H1 (cell line): ENCODE measurements at places on chromosomes 5 and 9. TPM values are rescaled to one million over a fixed set of nuclear protein-coding genes. Genes with fewer than 3 reads are reported as not detected.

DNA sequence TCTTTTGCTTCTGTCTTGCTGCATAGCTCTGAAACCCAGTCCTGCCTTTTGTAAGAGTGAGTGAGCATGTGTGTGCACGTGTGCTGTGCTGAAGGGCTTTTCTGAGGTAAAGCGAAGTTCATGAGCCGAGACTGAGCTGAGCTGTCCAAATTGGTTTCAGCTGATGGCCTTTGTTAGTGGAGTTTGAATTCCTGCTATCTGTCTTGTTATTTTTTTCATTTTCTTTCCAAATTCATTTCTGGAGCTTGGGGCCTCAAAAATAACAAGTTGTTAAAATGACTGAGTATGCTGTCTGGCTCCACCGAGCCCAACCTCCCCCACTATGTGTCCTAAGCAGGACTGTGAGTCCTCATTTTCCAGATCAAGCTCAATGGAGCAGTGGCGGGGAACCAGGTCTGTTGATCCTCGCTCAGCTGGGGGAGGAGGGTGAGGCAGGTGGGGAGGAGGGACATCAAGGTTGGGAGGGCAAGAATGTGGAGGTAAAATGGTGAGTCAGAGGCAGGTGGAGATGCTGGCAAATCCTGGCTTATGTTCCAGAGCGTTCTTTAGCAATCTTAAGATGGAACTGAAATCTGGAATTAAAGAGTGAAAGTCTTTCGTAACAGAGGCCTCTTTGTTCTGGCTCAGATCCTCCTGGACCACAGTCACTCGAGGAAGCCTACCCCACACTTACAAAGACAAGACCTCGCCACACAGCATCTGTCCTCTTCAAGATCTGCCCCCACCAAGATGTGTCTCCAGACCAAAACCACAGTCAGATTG lies 63.9 kb downstream of the SREK1 start:
- DNase-seq: no peak

DNA sequence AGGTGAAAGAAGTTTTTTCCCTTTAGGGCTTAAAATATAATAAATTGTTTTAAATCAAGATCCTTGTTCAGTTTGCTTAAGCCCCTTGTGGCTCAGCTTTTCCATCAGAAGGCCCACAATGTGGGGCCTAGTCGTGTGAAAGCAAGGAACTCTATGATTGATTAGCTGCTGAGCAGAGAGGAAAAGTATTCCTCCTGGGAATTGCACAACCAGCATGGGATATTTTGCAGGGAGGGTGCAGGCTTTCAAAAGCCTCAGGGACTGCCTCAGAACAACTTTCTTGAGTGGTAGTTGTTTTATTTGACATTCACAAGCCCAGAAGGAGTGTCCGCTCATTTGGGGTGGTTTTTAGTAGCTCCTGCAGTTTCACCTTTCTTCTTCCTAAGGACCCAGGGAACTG lies 19.8 kb downstream of the TTC23L start:
- DNase-seq: no peak

DNA sequence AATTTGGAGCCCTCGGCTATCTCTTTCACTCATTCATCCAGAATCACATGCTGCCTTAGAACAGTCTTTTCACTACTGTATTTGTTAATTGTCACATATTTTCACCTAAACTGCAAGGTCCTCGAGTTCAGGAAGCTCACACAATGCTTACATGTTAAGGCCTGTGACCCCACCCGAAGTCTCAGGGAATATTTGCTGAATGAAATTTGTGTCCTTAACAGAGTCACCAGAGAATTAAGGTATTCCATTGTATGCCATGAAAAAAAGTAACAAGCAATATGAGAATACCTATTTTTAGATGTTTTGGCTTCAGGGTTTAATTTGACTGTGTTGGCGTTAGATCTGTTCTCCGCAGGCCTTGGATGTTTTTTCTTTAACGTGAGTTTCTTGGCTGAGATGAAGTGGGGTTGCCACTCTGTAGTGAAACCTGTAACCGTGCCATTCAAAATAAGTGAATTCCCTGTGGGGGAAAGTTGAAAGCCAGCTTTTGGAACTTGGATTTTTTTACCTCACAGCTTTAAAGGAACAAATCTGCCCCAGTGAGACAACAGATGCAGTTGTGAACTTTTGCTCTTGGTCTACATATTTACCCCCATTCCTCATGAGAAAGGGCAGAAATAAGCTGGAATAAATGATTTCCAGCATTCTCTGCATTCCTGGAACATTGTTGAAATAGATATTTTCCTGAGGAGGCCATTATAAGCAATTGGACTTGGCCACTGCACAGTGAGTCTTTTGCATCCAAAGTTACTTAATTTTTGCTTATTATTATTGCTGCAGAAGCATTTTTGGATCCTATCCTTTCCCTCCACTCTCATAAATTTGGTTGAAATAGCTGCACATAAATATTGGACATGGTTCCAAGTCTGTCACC lies 35.9 kb upstream of the FBP1 start:
- no peak for DNase-seq

- no peak for DNase-seq
These were observed 380.8 kb upstream of the CD180 start for GRCh38 chr5:67577424-67577823.

DNA sequence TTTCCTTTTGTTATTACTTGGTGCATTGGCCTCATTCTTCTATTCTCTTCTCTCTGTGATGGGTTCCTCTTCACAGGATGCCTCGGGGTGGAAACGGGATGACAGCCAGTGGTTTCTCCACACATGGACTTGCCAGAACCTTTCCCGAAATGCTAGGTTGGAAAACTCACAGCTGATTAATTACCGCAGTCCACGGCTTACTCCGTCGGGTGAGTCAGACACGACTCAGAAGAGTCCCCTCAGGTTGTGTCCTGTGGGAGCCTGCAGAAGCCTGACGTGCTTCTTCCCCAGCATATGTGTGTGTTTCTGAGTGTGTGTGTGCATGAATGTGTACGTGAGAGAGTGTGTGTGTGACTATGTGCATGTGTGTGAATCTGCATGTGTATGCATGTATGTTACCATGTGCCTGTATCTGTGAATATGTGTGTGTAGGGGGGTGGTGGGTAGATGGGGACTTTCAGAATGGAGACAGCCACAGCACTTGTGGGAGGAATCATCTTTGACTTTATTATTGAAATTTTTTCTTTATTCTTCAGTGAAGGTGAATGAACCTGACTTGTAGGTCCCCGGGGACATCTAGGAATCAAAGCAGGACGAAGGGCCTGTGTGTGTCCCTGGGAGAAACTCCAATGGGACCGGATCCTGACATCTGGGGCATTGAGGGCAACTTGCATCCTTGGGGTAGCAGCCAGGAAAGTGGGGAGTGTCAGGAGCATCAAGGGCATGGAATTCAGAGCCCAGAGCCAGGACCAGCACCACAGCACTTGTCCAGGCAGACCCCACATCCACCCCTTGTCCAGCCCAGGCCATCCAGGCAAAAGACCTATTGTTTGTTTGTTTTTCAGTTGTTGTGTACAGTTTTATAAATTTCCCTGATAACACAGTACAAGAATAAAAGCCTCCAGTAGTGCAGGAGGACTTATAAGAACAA lies 21.9 kb upstream of the MED10 start:
- DNase-seq: no peak

DNA sequence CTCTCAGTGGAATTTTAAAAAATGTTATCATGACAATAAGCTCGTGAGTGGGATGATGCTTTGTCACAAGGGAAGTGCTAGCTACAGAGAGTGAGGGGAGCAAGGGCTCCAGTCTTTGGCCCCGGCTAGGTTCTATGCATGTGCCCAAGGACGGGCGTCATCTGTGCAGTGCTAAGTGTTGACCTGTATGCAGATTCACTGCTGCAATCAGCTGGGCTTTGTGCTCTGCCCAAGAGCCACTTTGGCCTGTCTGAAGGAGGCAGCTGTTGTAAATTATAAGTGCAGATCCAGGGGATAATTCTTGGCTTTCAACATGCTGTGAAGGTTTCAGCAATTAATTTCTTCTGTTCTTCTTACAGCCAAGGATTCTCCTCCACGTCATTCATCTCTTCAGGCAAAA lies 268.6 kb downstream of the PSAT1 start:
- DNase-seq: no peak

DNA sequence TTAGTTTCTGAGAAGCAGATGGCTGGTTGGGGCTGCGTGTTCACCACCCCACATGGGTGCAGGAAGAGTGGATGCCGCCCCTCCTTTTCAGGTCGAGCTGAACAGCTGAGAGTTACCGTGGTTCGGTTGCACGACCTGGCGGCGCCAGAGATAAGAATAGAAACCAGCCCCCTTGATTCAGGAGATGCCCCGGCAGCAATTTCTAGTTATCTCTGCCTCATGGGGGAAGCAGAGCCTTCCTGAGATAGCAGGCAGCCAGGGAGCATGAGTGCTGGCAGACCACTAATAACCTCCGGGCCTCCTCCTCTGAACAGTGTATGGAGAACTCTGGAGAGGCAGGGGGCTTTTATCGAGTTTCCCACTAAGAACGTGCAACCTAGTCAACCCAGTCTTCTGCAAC lies 177.8 kb downstream of the NSG2 start:
- no peak for DNase-seq

DNA sequence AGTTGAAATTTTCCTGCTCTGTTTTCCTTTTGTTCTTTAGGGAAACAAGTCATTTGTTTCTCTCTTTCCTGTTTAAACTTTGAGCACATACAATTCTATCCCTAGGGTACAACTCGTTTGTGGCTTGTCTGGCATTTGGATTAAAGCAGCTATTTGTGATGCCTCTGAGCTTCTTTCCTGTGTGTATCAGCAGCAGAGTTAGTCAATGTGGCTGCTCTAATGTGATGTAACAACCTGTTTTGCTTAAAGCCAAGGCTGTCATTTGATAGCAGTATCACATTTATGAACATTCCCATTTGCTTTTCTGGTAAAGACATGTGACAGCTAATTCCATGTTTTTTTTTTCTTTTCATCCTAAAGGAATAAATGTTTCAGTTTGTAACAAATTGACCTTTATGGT lies 314.3 kb upstream of the CHD1 start:
- no peak for DNase-seq

- no peak for DNase-seq
These were observed 102.9 kb upstream of the APC start for GRCh38 chr5:112634796-112635195.

GRCh38 chr5:176631383-176632200 lies 1.1 kb downstream of the EIF4E1B start:
- DNase-seq: no peak

DNA sequence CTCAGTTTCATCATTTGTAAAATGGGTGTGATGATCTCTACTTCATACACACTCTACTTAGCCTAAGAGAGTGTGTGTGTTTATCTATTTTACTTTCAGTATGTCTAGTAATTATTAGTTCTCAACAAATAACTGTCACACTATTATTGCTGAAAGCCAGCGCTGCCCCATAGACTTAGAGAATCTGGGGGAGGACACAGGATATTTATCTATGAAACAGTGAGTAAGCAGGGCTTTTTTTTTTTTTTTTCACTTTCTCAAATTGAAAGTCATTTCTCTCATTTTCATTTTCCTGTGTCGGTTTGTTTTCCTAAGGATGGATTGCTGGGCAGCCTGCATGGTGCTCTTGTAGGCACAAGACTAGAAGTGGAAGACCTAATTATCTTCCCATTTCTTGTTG lies 248.4 kb upstream of the RPS23 start:
- DNase-seq: no peak

DNA sequence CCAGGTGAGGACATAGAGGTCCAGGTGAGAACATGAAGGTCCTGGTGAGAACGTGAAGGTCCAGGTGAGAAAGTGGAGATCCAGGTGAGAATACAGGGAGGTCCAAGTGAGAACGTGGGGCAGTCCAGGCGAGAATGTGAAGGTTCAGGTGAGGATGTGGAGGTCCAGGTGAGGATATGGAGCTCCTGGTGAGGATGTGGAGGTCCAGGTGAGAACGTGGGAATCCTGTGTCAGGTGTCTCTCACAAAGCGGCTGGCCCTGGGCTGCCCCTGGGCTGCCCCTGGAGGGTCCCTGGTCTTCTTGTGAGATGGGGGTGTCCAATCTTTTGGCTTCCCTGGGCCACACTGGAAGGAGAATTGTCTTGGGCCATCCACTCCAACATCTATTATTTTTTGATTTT lies 133.4 kb downstream of the MRPL36 start:
- DNase-seq: no peak

DNA sequence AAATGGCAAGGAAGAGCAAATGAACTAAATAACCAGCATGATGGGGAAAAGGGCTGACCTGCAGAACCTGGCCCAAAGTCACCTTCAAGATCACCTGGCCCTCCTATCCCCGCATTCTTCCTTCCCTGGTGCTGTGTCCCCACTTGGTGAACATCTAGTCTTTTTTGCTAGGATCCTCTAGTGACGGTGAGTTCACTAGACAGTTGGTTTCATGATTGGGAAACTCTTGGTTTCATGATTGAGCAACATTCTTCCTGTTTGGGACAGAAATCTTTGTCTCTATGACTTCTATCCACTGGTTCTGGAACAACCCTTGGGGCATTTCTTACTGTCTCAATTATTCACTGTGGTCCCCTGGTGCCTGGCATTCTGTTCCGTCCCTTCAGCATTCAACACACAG lies 50.2 kb upstream of the DAB2IP start:
- DNase-seq: no peak

The LCP2 gene
- 0.26 and 0.42 TPM in 2 replicates for total RNA-seq

The SPAAR gene
- total RNA-seq: not detected in 2 replicates

The ANKRD55 gene
- not detected in 2 replicates for total RNA-seq

The ACSL6 gene
- total RNA-seq: 2.4 and 3.8 TPM in 2 replicates

The PNPLA7 gene
- 0.47 and 0.57 TPM in 2 replicates for total RNA-seq

The MLANA gene
- not detected in 2 replicates for total RNA-seq

The LCN1 gene
- total RNA-seq: not detected in 2 replicates

The GNPDA1 gene
- total RNA-seq: 93.6 and 94.3 TPM in 2 replicates

The ERAP2 gene
- not detected in 2 replicates for total RNA-seq
